Renal cortical epithelial cell (primary cell): ENCODE measurements at places on chromosomes 3 and 15. TPM values are rescaled to one million over a fixed set of nuclear protein-coding genes. Genes with fewer than 3 reads are reported as not detected.

CLSTN2 gene
- 10.2 and 49.7 TPM in 2 replicates for total RNA-seq

TWF2 gene
- 95.2 and 174 TPM in 2 replicates for total RNA-seq

INKA1 gene
- 0.15 and 0.17 TPM in 2 replicates for total RNA-seq

HIGD2B gene
- total RNA-seq, result 0.15 TPM in 1 of 2 replicates, not detected in the other

ANKRD34C gene
- total RNA-seq, result not detected in 2 replicates

C3orf85 gene
- not detected in 2 replicates for total RNA-seq

CADM2 gene
- total RNA-seq, result under 0.01 TPM in 1 of 2 replicates, not detected in the other

CCR4 gene
- not detected in 2 replicates for total RNA-seq

BFSP2 gene
- total RNA-seq, result not detected in 2 replicates

FOXB1 gene
- total RNA-seq, result not detected in 2 replicates

C3orf22 gene
- total RNA-seq, result not detected in 2 replicates

CCNB2 gene
- total RNA-seq, result 2.0 and 19.4 TPM in 2 replicates

EFHB gene
- 8.1 and 8.7 TPM in 2 replicates for total RNA-seq

IQCF5 gene
- not detected in 2 replicates for total RNA-seq

DYNLT2B gene
- 16.1 and 17.2 TPM in 2 replicates for total RNA-seq

PAK2 gene
- total RNA-seq, result 54.5 and 249 TPM in 2 replicates

ATP8B4 gene
- 0.30 and 1.6 TPM in 2 replicates for total RNA-seq

TMC3 gene
- total RNA-seq, result not detected in 2 replicates

IL12A gene
- 1.0 TPM in 1 of 2 replicates, not detected in the other for total RNA-seq

BDH1 gene
- total RNA-seq, result 4.0 and 6.6 TPM in 2 replicates

GRM2 gene
- 0.05 TPM in 1 of 2 replicates, not detected in the other for total RNA-seq

COPS2 gene
- total RNA-seq, result 66.0 and 111 TPM in 2 replicates

FHIT gene
- total RNA-seq, result 1.4 and 5.5 TPM in 2 replicates

KIF9 gene
- 16.7 and 19.8 TPM in 2 replicates for total RNA-seq

PCSK6 gene
- 1.2 and 11.0 TPM in 2 replicates for total RNA-seq

RBP2 gene
- total RNA-seq, result not detected in 2 replicates

MYO5C gene
- total RNA-seq, result 17.2 and 18.3 TPM in 2 replicates

MYZAP gene
- 0.20 and 1.7 TPM in 2 replicates for total RNA-seq

TEX55 gene
- not detected in 2 replicates for total RNA-seq

CSPG4 gene
- total RNA-seq, result 0.35 TPM in 2 replicates

PKM gene
- 3,079 and 5,384 TPM in 2 replicates for total RNA-seq

BLM gene
- total RNA-seq, result 0.89 and 4.3 TPM in 2 replicates

CTXN2 gene
- 0.05 TPM in 1 of 2 replicates, not detected in the other for total RNA-seq

ACTC1 gene
- not detected in 2 replicates for total RNA-seq

UROC1 gene
- not detected in 2 replicates for total RNA-seq

IMPG2 gene
- 0.35 TPM in 2 replicates for total RNA-seq

ZIC1 gene
- total RNA-seq, result not detected in 2 replicates

GATM gene
- total RNA-seq, result 1.3 and 6.1 TPM in 2 replicates

PTH1R gene
- total RNA-seq, result 16.3 and 106 TPM in 2 replicates

CPNE4 gene
- 0.05 and 0.35 TPM in 2 replicates for total RNA-seq

MCTP2 gene
- total RNA-seq, result 14.8 and 26.6 TPM in 2 replicates

SLC28A1 gene
- 0.15 TPM in 1 of 2 replicates, not detected in the other for total RNA-seq

GP5 gene
- total RNA-seq, result under 0.01 and 0.10 TPM in 2 replicates

ZNF660 gene
- 1.4 and 5.4 TPM in 2 replicates for total RNA-seq
